ENCODE measurements at places on chromosomes 3 and 15.

DNA sequence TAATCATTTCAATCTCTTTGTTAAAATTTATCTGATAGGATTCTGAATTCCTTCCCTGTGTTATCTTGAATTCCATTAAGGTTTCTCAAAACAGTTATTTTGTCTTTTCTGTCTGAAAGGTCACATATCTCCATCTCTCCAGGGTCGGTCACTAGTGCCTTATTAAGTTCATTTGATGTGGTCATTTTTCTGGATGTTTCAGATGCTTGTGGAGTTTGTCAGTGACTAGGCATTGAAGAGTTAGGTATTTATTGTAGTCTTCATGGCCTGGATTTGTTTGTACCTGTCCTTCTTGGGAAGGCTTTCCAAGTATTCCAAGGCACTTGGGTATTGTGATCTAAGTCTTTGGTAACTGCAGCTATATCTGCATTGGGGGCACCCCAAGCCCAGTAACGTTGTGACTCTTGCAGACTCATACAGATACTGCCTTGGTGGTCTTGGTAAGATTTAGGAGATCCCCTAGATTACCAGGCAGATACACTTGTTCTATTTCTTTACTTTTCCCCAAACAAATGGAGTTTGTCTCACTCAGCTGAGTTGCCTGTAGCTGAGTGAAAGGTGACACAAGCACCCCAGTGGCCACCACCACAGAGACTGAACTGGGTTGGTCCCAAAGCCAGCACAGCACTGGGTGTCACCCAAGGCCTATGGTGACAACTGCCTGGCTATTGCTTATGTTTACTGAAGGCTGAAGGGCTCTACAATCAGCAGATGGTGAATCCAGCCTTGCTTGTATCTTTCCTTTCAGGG lies 18.9 kb upstream of the SLC27A2 start:
- no peak for DNase-seq

DNA sequence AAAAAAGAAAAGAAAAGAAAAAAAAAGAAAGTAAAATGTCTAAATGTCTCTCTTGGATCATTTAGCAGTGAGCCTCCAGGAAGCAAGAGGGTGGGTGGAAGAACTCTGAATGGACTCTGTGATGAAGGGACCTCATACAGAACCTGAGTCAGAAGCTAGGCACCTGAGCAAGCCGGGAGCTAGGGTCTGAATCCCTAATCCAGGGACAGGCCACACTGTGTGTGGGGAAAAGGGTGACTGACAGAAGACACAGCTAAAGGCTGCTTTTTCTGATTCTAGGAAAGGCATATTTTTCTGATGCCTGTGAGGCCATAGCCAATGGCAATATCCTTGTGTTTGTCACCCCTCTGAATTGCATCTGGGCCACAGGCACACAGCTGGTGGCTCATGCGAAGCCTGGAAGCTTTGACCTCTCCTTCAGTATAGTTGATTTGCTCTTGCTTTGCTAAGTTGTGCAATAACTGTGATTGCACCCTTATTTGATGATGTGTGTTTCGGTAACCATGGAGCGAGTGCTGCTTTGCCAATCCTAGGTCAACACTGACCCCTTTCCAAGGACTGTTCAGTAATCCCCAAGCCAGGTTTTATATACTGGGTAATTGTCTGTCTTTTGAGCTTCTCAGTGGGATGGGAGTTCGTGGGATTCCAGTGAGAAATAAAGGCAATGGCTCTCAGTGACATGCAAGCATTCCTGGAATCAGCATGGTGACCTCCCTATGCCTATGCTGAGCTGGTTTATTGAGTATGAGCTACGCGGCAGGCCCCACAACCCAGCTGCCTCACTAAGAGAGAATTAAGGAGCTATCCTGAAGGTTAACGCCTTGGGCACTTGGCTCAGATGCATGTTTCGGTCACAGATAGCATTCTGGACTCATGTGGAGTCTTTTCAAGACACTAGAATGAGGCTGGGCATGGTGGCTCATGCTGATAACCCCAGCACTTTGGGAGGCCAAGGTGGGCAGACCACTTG lies 49.0 kb upstream of the OSBPL11 start:
- no peak for DNase-seq

- DNase-seq, result no peak
Observed at GRCh38 chr3:40243056-40243455, 66.5 kb upstream of the EIF1B start.

- peak; percentile 45 for DNase-seq
Observed at GRCh38 chr3:169811631-169812331, 889 bp upstream of the LRRIQ4 start.

GRCh38 chr3:16503191-16503776 lies 10.2 kb downstream of the RFTN1 start:
- no peak for DNase-seq

DNA sequence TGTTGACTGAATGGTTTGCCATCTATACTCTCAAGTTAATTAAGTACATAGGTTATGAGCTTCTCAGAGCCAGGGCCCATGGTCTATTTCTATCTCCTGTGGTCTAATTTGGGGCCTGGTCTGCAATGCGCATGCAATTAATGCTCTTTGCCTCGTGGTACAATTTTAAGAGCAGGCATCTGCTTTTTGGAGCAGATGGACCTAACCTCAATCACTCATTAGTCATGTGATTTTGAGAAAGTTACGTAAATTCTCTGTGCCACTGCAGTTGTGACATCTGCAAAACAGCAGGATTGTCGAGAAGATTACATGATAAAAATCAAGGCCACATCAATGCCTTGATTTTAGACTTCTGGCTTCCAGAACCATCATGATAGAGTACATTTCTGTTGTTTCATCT lies 543.7 kb upstream of the ADAMTS9 start:
- DNase-seq, result no peak

- no peak for DNase-seq
Observed at GRCh38 chr3:26960382-26960781, 337.8 kb downstream of the LRRC3B start.

GRCh38 chr15:41746802-41747201 lies 27.5 kb upstream of the MAPKBP1 start:
- DNase-seq, result no peak

DNA sequence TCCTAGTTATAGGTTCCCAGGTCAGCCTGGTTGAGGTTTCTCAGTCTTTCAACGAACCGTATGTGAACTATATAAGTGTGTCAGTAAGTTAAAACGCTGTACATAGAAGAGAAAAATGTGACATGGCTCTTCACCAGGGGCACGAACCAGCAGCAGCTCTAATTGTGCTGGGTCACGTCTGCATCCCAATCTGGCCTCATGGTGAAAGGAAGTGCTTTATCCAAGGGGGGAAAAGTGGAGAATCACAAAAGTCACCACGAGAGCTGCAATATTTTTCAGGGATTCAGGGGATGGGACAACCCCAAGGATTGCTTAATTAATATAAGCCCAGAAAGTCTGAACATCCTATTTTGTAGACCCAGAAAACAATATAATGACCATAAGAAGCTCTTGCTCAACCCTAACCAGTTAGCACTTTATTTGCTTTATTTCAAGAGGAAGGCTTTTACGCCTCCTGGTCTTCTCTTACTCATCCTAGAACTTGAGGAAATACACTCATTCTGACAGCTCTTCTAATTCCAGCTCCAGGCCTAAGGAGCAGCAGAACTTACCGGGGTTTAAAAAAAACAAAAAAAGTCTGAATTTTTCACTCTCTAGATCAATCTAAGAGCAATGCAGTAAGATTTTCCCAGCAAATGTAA lies 16.5 kb downstream of the ANXA2 start:
- no peak for DNase-seq

- DNase-seq, result no peak
Observed at GRCh38 chr15:24919446-24919845, 35.3 kb upstream of the SNRPN start.

DNA sequence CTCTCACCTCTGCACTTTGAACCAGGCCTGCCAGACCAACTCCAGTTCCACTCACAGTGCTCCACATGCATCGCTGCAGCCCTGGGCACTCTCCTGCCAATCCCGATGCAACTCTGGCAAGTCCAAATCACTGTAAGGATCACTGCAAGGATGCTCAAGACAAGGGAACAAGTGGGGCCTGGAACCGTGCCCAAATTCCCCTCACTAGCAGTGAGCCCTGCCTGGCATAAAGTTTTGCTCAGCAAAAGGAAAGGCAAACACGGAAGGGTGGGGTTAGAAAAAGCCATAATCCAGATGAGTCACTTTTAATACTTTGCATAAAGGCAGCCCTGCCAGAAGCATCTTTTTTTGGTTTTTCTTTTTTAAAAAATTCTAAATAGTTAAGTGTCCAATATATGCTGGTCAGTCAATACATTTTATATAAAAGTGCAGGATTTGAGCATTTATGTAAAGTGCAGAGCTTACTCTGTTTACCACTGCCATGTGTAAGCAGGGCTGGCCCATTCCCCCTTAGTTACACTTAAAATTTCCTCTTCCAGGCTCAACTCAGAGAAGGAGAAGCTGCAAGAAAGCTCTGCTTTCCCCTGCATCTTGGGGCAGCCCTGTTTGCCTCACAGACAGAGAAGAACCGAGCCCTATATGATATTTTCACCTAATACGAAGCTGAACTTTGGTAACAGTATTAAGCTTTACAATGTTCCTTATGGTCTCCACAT lies 102.2 kb downstream of the CD47 start:
- DNase-seq, result no peak

DNA sequence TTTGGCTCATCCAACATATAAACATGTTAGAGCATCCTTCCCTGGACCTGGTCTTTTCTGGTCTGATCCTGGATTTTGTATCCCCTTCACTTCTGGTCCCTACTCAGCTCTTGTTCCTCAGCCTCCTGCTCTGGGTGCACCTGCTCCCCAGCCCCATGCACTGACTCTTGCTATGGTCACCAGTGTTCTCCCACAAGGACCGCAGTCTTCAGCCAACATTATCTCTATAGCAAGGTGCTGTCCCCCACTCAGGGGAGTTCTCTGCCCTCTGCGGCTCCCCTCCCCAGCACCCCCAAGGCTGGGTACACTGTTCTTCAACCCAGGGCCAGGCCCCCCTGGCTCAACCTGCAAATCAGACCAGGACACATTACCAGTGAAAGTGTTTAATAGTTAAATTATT lies 80.2 kb downstream of the SEC22A start:
- DNase-seq, result no peak

DNA sequence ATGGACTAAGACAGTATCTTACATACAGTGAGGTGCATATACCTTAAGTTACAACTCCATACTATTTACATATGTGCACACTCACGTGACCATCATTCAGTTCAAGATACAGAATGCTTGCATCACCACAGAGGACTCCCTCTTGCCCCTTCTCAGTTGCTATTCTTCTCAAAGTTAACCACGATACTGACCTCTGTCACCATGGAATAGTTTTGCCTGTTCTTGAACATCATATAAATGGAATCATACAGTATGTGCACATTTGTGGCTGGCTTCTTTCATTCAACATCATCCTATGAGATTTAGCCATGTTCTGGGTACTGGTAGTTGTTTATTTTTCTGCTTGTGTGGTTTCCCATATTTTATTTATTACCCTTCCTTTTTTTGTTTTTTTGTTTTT lies 10.4 kb upstream of the ZSCAN2 start:
- DNase-seq, result no peak

DNA sequence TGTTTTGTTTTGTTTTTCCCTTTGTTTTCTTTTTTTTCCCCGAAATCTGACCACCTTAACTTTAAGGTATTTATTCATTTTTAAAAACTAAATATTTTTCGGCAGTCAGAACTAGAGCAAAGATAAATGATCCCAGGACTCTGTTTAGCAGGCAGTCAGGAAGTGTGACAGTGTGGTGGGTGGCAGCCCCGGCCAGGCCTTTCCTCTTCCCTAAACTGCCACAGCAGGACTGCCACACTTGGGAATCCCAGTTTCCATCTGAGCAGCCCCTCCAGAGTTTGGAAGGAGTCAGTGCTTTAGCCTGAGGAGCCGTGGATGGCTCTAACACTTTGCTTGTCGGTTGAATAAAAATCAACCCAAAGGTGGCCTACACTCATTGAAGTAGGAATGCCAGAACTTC lies 6.9 kb downstream of the CCRL2 start:
- DNase-seq, result no peak

DNA sequence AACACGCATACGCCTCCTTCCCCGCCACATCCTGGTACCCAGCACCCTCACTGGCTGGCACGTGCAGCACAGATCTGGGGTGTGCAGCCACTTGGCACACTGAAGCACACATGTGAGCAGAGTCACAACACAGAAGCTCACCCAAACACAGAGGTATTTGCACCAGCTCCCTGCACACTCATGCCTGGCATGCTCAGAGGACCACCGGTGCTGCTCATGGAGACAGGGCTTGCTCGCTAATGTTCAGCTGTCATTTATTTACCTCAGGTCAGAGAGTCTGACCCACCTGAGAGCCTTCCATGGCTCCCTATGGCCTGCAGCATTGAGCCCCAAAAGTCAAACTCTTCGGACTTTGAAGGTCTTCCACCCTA lies 70.4 kb downstream of the ADAMTS7 start:
- DNase-seq, result no peak

GRCh38 chr15:79675982-79676381 lies 220.8 kb downstream of the MTHFS start:
- DNase-seq, result no peak

- DNase-seq, result no peak
Observed at GRCh38 chr3:149214702-149215101, 6.9 kb downstream of the CP start.

- no peak for DNase-seq
Observed at GRCh38 chr3:197024881-197025735, 4.5 kb downstream of the MELTF start.

DNA sequence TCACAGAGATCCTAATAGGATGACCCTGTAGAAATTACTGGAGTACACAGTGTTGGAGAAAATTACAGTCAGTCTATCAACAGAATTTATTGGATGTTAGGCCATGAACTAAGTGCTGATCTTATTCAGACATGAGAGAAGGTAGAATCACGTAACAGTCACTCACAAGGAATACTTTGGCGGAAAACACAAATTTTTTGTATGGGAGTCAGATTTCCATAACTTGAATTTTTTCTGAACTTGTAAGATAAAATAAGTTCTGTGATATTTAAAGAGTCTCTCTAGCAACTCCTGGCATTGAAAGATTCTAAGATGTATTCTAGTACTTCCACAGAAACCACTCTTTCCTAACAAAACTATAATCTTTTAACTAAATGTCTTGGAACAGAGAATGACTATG lies 178.8 kb upstream of the MME start:
- no peak for DNase-seq

GRCh38 chr15:76533060-76533820 lies 196.7 kb downstream of the ISL2 start:
- DNase-seq, result no peak

- DNase-seq, result no peak
Observed at GRCh38 chr3:146640955-146641867, 36.1 kb upstream of the PLSCR5 start.

GRCh38 chr3:85474241-85474640 lies 515.5 kb downstream of the CADM2 start:
- no peak for DNase-seq

DNA sequence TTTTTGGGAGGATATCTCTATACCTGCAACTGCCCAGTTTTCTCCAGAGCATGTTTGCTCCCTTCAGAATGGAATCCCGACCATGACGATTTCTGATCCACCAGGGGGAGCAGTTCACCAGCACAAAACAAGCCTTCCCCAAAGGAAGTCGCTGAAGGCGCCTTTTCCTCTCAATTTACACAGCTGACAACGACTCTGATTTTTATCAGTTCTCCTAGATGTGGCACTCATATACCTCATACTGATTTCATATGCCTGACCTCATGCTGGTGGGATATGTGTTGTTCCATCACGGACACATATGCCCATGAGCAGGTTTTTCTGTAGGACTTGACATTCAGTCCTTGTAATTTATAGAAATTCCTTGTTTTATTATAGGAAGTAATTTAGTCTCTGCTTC lies 1028.2 kb downstream of the MCTP2 start:
- DNase-seq, result no peak

- no peak for DNase-seq
Observed at GRCh38 chr3:113094337-113095221, 103.8 kb downstream of the GTPBP8 start.

GRCh38 chr3:110940055-110940454 lies 131.6 kb upstream of the NECTIN3 start:
- DNase-seq, result no peak
